Stomach (tissue), 19 donors: ENCODE measurements at places on chromosomes 7 and 10. TPM values are rescaled to one million over a fixed set of nuclear protein-coding genes. Genes with fewer than 3 reads are reported as not detected.

GRCh38 chr10:132309879-132310591 is 2.3 kb upstream of the STK32C start:
- no peak for DNase-seq
- no peak overlapping the region for H3K4me3 ChIP-seq
- no peaks in the 10 kb centered on the region for H3K27me3 ChIP-seq
- H3K36me3 ChIP-seq, result no peaks in the 10 kb centered on the region
- no peak overlapping the region for H3K27ac ChIP-seq

The GNGT1 gene
- total RNA-seq, result not detected

DNA sequence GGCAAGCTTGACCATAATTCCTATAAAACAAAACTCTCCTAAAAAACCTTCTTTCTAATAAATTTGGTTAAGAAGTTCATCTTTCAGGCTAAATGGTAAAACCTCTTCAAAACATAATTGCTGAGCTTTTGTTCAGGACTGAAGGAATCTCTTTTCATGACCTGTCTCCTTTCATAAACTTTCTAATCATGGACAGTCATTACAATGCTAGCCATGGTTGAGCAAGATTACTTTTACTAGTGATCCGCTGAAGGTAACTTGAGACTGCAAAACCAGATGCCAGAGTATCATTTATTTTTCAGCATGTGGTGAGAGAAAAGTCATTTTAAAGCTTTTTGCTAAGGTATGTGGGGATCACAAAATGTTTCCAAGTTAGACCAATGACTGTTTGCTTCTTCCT is 186.4 kb upstream of the RHOBTB1 start:
- no peaks in the 10 kb centered on the region for H3K4me1 ChIP-seq
- no peaks in the 10 kb centered on the region for H3K27me3 ChIP-seq
- H3K27ac ChIP-seq, result no peak overlapping the region
- no peak for DNase-seq

The HGF gene
- 10.7 TPM for total RNA-seq

The PTPRE gene
- total RNA-seq, result 5.5 TPM
